Epithelial cell of proximal tubule (primary cell): ENCODE measurements at places on chromosomes 3 and 15.

DNA sequence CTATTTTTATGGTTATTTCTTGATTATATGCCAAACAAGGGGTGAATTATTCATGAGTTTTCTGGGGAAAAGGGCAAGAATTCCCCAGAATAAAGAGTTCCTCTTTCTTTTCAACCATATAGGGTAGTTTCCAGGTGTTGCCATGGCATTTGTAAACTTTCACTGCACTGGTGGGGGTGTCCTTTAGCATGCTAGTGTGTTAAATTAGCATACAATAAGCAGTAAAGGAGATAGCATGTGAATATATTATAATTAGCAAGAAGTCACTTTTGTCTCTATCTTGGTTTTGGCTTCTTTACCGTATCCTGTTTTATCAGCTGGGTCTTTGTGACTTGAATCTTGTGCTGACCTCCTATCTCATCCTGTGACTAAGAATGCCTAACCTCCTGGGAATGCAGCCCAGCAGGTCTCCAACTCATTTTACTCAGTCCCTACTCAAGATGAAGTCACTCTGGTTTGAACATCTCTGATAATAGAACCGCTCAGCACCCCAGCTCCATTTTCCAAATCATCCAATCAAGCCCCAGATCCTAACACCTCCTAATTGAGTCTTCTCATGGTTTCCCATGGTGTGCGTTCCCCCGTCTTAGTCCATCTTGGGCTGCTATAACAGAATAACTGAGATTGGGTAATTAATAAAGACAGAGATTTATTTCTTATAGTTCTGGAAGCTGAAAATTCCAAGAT lies 3.4 kb upstream of the SELENOT start:
- DNase-seq: peak; percentile 29

DNA sequence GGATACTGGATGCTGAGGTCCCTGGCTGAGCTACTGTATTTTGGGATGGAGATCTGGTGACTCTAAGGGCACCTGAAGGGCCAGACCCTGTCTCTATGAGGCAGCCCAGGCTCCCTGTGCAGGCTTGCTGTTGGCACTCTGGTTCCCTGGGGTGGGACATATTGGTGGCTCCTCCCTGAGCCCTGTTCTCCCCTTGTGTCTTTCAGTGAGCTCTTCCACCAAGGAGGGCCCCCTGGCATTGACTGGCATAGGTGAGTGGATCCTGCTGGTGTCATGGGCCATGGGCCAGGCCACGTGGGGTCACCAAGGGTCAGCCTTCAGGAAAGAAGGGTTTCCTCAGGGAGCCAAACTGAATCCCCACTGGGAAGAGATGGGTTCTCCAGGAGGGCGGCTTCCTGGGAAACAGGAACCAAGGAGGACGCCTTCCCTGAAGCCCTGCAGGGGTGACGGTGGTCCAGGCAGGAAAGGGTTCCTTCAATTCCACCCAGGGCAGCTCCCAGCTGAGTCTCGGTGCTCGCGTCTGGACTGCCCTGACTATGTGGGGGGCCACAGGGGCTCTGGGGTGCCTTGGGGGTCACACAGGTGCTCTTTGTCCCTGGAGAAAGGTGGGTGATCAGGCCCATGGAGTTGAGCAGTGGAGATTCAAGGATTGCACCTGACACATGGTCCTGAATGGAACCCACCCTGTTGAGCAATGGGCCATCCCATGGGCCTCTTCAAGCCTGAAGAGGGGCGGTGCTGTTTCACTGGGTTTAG lies 220.4 kb downstream of the SNRPN start:
- no peak for DNase-seq

DNA sequence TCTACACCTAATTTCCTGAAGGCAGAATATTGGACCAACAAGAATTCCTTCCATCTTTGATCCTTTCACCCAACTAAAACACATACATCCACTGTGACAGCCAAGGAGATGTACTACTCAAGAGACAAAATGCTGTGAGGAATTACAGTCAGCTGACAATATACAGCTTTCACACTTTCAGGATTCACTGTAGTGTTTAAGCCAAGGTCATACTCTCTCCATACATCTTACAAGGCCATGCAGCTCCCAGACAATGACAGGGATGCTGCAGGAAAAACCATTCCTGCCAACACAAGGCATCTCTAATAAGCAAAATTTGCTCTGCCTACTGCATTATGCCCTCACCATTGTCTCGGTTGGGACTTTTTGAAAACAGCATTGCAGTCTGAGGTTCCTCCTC lies 170.7 kb downstream of the TBC1D5 start:
- DNase-seq: no peak

DNA sequence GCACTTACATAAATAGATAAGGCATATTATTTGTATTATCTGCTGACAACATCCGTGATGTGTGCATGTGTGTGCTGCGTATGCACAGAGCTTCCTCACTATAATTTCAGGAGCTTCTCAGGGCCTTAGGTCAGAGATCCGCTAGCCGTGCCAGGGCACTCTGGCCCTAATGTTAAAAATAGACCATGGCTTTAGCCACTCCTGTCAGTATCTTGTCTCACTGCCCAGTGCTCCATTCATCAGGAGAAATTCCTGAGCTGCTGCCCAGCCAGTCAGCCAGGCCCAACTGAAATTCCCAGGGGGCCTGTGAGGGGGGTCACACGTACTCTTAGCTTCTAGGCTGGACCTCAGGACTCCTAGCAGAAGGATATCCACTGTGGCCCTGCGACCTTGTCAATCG lies 70.0 kb upstream of the ABHD2 start:
- no peak for DNase-seq

DNA sequence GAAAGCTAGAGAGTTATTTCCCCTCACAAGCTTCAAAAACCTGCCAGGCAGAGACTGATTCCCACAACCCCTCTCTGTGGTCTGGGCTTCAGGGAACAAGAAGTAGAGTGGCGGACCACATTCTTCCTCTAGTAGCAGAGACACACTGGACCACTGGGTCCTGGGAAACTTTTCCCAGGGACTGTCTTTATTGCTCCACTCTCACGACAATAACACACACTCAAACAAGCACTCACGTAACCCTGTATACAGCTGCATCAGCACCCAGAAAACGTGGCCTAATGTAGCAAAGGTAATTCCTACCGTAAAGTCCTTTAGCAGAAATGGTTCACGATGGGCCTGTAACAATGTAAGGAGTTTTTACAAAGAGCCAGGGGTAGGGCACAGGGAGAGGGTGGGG lies 27.6 kb downstream of the CPOX start:
- DNase-seq: no peak

- DNase-seq: no peak
These were observed 10.5 kb upstream of the SH3GL3 start for GRCh38 chr15:83436513-83437158.

DNA sequence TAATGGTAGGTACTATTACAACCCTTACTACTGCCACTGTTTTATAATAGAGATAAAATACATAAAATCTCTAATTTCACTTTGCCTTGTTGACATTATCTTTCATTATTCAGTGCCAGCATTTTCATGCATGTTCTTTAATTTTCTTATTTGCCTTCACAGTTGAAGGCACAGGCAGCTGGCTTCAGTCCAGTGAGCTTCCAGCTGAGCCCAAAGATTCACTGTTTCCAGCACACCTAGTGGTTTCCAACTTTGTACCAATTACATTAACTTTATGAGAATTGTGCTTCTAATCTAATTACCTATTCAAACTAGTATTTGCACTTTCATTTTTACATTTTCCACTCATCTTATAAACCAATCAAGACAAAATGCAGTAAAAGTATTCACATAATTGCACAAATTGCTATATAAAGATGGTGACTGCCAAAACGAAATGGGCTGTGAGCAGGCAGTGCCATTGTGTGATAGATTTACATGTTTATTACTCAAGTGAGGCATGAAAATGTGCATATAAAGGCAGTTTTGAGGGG lies 228.3 kb downstream of the MFSD1 start:
- no peak for DNase-seq

DNA sequence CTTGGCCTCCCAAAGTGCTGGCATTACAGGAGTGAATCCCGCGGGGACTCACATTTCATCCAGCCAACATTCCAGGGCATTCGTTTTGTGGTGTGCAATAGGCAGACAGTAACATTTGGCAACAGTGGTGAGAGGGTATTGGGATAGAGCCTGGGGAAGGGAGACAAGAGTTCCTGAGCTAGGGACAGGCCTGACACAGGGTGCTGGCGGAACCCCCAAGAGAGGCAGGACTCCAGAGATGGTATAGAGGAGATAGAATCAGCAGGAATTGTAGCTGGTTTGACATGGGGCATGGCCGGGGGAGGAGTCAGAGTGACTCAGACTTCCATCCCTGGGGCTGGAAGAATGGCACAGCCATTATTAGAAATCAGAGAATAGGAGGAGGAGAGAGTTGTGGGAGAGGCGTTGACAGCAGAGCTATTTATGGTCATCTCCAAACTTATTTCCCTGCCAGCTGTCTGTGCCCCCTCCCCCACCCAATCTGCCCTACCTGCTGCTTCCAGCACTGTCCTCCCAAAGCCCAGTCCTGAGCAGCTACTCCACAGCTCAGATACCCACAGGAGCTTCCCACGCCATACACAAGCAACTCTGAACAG lies 4.4 kb upstream of the IDH2 start:
- no peak for DNase-seq

- DNase-seq: no peak
These were observed 54.3 kb upstream of the TNIK start for GRCh38 chr3:171514466-171514865.

- DNase-seq: no peak
These were observed 75.4 kb downstream of the ADCY5 start for GRCh38 chr3:123373474-123373987.

DNA sequence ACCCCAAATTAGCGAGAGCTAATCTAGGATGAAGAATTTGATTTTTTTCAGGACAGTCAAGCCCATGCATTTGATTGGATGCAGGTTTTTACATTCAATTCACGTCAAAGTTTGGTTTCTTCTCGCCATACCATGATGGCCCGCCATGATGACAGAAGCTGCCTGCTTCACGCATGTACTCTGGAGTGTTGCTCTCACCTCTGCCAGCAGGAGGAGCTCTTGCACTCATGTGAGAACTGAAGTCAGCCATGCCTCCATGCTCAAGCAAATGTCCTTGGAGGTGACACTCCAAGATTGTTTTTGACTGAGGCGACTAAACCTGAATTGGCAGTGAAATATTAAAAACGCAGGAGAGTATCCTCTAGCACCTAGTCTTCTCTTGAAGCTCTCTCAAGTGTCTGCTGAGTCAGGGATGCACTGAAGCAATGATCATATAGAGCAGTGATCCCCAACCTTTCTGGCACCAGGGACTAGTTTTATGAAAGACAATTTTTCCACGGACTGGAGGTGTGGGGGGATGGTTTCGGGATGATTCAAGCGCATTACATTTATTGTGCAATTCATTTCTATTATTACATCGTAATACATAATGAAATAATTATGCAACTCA lies 120.9 kb downstream of the SAMMSON start:
- peak; percentile 31 for DNase-seq
